Eye (tissue), 1 donor: ENCODE measurements at places on chromosomes 3 and 15.

DNA sequence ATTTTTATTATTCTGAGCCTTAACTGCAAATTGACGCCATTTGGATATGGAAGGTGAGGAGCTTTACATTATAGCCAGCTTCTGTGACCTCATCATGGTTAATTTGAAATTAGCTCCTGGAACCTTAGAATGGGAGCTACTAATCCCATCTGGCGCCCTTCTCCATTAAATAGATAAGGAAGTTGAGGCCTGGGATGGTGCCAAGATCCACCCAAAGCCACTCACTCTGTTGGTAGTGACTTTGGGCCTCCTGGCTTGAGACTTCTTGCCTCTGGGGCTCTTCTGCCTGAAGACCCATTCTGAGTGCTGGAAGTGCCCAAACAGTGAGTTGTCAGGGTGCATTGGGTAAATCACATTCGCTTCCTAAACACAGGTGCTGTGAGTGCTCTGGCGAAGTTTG is 12.0 kb upstream of the HMCES start:
- DNase-seq: no peak

DNA sequence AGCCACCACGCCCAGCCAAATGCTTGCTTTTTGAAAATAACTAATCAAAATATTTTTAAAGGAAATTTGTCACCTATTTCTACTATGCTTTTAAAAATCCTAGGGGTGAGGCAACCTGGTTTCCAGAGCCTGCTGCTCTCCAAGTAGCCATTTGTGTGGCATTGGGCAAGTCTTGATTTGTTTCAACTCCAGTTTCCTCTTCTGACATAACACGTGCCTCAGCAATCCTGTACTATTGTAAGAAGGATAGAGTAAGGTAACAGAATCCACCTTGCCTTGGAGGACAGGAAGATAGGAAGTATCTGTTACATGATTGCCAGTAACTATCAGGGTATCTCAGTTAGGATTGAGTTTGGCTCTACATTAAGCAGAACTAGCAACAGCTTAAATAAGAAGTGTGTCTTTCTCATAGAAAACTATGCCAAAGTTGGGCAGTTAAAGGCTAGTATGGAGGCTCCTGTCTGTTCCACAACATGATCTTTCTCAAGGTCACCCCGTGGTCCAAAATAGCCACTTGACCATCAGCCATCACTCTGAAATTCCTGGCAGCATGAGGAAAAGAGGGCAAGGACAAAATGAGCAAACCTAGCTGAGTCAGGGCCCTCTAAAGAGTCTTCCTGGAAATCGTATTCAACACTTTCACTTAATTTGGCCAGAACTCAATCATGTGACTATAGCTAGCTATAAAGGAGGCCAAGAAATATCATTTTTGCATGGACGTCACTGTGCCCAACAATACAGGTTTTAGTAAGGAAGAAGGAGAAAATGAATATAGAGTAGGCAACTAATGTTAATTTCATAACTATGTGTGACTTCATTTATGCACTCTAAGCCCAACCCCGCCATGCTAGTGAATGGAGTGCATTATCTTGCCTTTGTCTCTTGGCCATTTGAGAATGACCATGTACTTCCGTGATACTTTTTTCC is 66.1 kb downstream of the HMG20A start:
- DNase-seq: no peak

GRCh38 chr3:9861201-9861600 is 17.4 kb upstream of the RPUSD3 start:
- DNase-seq: no peak

- no peak for DNase-seq
Measured at GRCh38 chr3:75015280-75015679, 400.8 kb upstream of the CNTN3 start.

DNA sequence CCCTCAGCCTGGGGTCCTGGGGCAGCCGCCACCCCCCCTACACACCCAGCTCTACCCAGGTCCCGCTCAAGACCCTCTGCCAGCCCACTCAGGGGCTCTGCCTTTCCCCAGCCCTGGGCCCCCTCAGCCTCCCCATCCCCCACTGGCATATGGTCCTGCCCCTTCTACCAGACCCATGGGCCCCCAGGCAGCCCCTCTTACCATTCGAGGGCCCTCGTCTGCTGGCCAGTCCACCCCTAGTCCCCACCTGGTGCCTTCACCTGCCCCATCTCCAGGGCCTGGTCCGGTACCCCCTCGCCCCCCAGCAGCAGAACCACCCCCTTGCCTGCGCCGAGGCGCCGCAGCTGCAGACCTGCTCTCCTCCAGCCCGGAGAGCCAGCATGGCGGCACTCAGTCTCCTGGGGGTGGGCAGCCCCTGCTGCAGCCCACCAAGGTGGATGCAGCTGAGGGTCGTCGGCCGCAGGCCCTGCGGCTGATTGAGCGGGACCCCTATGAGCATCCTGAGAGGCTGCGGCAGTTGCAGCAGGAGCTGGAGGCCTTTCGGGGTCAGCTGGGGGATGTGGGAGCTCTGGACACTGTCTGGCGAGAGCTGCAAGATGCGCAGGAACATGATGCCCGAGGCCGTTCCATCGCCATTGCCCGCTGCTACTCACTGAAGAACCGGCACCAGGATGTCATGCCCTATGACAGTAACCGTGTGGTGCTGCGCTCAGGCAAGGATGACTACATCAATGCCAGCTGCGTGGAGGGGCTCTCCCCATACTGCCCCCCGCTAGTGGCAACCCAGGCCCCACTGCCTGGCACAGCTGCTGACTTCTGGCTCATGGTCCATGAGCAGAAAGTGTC is 30.2 kb downstream of the PTPN23 start:
- DNase-seq: no peak

GRCh38 chr3:195195321-195196209 is 75.4 kb downstream of the XXYLT1 start:
- DNase-seq: peak; percentile 73

DNA sequence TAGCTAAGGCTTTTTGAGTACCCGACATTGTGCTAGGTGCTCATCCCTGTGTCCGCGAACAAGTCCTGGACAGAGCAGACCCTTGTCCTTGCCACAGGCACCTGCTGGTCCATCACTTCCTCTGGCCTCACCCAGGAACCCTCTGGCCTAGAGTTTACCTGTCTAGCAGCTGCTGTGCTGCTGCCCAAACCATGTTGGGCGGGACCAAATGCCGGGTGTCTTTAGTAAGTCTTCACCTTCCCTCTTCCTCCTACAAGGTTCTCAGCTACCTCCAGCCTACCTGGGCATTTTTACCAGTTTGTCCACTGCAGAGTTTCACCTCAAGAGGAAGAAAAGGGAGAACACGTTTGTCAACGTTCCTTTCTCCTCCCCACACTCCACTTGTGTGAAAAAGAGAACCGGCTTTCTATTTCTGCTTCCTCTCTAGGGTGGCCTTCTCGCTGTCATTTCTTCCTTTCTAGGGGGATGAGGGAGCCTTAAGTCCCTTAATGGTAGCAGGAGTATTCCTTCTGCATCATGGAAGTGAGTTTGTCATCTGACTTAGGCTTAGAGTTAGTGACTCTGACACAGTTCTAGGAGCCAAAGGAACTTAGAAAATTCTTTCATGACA is 80.4 kb upstream of the GCNT3 start:
- no peak for DNase-seq

- peak; percentile 49 for DNase-seq
Measured at GRCh38 chr3:175397372-175397771, 538.2 kb downstream of the NAALADL2 start.

DNA sequence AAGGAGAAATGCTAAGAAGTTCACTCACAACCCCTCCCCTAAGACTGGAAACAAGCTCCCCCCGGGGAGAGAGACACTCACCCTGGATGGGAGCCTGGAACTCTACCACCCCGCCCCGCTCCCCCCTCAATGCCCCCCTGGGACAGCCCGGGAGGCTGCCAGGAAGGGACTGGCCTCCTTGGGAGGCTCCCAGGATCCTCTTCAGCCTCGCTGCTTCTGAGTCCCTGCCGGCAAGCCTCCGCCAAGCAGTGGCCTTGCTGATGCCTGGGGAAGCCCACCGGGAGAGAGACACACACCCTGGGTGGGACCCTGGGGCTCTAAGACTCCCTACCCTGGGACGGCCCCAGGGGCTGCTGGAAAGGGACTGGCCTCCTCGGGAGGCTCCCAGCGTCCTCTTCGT is 33.4 kb downstream of the CPEB1 start:
- DNase-seq: no peak

GRCh38 chr3:170741756-170742529 is 128.1 kb downstream of the RPL22L1 start:
- no peak for DNase-seq

DNA sequence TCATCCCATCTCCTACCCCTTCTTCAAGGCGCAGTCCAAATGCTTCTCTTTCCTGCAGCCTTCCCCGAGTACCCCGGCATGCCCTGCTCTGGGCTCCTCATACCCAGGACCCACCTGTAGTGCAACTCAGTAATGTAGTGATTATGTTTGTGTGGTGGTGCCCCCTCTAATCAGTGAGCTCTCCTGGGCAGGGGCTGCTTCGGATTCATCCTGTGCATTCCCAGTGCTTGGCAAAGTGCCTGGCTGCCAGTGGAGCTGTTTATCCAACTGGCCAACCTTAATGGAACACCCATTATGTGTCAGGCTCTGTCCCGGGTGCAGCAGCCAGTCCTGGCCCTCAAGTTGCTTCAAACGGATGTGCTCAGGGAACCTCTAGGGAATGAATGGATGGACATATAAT is 174.4 kb upstream of the LINGO1 start:
- no peak for DNase-seq

- DNase-seq: no peak
Measured at GRCh38 chr3:152399374-152399773, 130.6 kb downstream of the MBNL1 start.

DNA sequence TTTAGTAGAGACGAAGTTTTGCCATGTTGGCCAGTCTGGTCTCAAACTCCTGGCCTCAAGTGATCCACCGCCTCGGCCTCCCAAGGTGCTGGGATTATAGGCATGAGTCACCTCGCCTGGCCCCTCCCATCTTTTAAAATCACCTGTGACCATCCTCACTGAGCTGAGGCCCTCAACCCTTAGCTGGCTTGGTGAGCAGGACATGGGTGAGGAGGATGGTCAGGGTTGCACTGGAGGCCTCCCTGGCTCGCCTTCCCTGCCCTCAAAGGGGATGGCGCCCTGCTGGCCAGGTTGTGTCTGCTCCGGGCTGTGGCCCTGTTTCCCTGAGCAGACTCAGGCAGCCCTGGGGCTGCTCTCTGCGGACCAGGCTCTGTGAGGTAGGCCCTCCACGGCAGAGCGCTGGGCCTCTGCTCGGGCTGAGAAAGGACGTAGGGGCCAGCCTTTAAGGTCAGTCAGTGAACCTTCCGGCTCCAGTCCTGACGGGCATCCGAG is 33.7 kb downstream of the SYNM start:
- no peak for DNase-seq
